ENCODE measurements at places on chromosomes 13 and 19.

GRCh38 chr19:19751846-19752245 is 18.9 kb upstream of the ZNF14 start:
- DNase-seq: no peak

GRCh38 chr13:48142436-48142835 is 47.5 kb upstream of the MED4 start:
- DNase-seq: no peak

GRCh38 chr13:47114030-47114429 is 217.2 kb upstream of the HTR2A start:
- DNase-seq: no peak

GRCh38 chr19:21133633-21134032 is 8.2 kb upstream of the ZNF431 start:
- no peak for DNase-seq

DNA sequence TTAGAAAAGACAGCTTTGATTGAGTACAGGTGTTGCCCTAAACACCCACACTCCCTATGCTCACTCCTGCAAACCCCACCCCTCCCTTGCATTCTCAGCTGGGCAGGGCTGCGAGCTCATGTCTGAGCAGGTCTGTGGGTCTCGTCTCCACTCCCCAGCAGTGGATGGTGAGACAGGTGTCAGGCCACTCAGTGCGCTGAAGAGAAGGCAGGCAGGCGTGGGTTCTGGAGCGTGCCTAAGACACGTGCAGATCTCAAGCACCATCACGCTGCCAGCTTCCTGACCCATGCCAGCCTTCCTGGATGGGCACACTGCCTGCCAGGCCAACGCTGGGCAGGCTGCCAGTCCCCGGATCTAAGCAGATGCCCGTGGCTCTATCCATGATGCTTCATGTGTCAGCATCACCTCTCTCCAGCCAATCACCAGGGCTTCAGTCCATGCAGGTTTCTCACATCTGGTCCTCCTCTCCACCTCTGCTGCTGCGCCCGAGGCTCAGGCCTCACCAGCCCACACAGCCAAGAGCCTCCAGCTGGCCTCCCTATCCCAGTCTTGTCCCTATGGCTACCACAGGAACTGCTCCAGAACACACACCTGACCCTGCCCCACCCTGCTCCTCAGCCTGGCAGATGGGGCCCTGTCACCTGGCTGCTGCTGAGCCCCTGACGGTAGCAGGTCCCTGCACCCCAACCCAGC is 42.6 kb downstream of the EPS15L1 start:
- no peak for DNase-seq

- DNase-seq: no peak
These were observed 24.2 kb upstream of the C13orf46 start for GRCh38 chr13:113997845-113998751.

- no peak for DNase-seq
These were observed 208.5 kb upstream of the ZNF536 start for GRCh38 chr19:30163663-30164062.

DNA sequence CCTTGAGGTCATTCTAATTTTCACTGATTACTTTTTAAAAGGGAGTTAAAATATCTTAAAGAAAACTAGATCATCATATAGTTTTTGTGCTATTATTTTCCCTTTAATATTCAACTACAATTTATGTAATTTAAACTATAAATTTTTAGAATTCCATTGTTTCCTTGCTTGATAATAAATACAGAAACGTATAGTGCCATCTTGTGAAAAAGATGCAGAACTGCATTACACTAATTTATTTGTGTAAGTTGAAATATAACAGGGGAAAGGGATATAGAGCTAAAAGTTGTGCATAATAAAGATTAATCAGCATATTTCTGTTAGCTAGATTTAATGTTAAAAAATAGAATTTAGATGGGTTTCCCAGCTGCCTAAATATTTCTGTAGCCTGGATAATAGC is 61.5 kb upstream of the TDRD3 start:
- DNase-seq: no peak

GRCh38 chr13:35465371-35465770 is 11.1 kb downstream of the MAB21L1 start:
- no peak for DNase-seq
